ENCODE measurements at places on chromosomes 7 and 10.

- no peak for DNase-seq
These were observed 85.9 kb downstream of the FOXL3 start for GRCh38 chr7:375901-376305.

- DNase-seq, result no peak
These were observed 304.6 kb downstream of the PRPF18 start for GRCh38 chr10:13891128-13892000.

DNA sequence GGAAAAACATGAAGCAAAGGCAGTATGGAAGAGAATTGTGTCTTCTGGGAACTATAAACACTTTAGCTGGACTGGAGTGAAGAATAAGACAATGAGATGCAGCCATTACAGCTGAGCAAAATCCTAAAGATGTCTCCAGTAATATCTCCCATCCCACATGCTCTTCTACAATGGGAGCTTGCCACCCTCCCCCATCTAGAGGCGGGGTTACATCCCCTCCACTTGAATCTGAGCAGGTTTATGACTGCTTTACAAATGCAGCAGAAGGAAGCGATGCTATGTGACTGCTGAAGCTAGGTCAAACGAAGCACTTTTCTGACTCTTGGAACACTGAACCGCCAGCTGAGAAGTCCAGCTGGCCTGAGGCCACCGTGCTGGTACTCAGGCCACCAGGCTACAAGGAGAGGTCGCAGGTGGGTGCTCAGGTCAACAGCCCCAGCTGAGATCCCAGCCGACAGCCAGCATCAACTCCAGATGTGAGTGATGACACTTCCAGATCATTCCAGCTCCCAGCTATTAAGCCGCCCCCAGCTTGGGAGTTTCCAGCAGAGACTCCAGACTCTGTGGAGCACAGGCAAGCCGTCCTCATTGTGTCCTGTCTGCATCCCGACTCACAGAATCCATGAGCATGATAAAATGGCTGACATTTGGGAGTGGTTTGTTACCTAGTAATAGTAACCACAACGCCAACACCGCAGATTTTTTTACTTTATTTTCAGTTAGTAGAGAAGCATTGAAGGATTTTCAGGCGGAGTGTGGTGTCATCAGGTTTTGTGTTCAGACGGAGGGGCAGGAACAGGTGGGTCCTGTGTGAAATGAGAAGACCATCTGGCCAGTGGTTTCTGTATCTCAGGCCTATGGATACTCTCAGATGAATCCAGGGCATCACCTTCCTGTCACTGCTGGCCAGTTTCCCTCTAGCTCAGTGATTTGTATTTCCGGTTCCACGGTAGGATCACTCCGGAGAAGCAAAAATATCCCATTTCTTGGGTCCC is 89.3 kb downstream of the NPY start:
- DNase-seq, result no peak

GRCh38 chr10:45649296-45649695 is 23.3 kb downstream of the ZFAND4 start:
- DNase-seq, result no peak

DNA sequence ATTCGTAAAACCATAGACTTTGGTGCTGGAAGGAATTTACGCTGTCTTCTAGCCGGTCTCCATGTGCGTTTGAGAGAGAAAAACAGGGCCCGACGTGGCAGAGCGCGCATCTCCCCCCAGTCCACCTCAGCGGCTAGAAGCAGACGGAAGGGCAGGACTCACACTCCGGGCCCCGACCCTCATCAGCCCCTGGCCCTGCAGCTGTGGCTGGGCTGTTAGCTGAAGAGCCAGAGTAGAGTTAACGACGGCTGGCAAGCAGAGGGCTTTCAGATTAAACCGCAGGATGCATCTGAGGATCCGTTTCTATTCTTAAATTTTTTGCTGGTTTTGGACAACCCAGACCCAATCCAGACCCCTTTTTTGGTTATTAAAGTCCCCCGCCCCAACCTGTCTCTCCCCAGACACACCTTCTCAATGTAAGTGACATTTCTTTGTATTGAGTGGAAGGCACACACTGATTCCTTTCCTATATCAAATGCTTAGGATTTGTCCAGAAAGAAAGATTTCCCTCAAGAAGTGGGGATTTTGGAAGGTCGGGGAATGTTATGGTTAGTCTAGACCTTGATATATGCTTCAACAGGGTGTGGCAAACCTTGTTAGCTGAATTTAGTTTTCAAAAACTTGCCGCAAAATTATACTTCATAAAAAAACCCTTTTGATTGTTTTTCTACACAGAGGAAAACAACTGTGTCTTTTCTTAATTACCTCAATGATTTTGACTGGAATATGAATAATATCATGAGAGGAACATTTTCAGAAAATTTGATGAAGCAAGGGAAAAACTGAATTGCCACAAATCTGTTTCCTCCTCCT is 1.7 kb upstream of the TBX20 start:
- no peak for DNase-seq

DNA sequence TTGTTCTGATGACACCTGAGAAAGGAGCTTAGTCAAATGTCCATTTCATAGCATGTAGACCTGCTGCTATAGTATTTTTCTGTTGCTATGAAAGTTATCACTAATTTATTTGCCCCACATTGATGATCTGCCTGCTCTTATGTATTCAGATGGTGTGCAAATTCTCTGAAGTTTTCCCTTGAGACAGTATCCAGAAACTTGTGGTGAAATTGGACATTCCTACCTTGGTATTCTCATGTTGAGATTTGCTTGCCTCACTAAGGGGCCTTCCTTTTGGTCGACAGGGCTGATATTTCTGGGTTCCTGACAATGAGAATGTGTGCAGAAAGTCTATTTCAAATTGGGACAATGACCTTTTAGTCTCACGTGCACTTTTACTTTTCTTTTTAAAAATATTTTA is 253.2 kb upstream of the FZD8 start:
- no peak for DNase-seq

DNA sequence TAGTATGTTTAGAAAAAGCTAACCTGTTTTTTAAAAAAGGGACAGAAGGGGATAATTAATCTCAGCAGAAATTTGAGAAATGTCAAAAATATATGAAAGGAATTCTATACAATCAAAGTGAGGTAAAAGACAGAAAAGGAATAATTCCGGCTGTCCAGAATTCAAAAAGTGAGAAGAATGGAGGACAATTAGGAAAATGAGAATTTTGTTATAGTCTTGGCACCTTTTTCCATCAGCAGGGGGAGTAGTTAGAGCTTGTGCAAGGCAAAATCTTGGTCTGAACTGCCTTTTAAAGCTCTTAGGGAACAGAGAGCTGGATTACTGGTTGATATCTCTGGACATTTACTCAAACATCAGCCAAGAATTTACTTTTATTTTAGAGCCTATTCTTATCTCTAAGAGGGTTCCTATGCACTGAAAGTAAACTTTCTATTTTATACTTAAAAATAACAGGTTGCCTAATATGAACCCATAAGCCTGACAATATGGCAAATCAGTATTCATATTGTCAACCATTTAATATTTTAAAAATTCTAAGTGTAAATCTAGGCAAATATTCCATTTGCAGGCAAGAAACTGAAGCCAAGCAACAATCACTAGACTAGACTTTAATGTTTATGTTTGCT is 185.6 kb downstream of the ANK3 start:
- DNase-seq, result no peak

- DNase-seq, result no peak
These were observed 719.6 kb upstream of the GRM3 start for GRCh38 chr7:85924062-85924461.

- no peak for DNase-seq
These were observed 20.3 kb upstream of the CPXM2 start for GRCh38 chr10:123911866-123912265.

DNA sequence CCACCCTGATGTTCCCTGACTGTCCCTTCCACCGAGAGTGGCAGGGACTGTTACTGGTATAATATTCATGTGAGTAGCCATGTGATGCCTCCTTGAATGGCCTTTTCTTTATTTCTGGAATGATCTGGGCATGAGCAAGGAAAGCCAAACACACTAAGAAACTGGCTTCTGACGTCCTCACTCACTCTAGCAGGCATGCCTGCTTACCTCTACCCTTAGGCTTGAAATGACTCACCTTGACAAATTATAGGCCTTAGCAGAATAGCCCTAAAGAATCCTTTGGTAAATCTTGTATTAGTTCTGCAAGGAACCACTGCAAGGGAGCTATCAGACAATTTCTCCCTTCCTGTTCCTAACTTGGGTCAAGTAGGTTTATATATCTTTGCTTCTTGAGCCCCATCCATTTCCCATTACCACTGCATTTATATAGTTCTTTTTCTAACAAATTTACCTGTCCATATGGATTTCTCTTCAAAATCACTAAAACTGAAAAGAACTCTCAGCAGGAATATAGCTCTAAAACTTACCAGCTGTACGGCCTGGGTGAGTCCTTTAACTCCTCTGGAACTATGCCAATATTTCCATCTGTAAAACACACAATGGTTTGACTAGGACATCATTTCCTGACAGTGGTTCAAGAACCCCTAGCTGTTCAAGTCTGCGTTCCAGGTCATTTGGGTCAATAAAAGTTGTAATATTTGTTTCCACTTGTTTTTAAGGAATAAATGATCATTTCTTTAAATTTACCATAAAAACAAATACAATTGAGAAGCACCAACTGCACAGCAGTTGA is 13.0 kb upstream of the NDUFA5 start:
- DNase-seq, result no peak

- DNase-seq, result no peak
These were observed 21.3 kb upstream of the TTYH3 start for GRCh38 chr7:2610466-2610865.

DNA sequence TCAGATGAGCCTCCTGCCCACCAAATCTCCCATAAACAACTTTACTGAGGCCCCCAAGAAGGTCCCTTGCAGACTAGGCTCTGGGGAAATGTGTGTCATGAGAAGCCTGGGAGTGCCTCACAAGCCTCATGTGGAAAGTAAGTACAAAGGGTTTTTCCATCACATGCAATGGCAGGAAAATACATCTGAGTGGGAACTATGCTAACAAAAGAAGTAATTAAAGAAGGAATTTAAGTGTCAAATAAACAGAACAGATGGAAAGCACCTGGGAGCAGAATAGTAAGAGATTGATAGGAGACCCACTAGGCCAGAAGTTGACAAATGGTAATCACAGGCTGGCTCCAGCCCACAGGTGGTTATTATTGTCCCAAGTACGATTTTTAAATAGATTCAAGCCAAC is 20.5 kb downstream of the GSAP start:
- DNase-seq, result no peak

GRCh38 chr10:47150581-47150980 is 149.4 kb upstream of the GDF10 start:
- no peak for DNase-seq

DNA sequence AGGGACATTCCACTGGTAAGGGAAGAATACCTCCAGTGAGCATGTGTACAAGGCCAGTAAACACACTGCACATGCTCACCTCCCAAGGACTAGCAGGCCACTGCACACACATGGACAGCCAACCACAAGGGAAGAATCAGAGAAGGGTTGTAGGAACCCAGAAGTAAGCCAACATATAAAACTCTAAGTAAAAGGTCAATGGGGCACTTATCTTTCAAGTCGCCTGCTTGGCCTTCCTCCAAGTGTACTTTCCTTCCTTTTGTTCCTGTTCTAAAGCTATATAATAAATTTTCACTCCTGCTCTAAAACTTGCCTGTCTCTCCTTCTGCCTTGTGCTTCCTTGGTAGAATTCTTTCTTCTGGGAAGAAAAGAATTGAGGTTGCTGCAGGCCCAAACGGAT is 33.0 kb downstream of the ORC5 start:
- DNase-seq, result no peak

DNA sequence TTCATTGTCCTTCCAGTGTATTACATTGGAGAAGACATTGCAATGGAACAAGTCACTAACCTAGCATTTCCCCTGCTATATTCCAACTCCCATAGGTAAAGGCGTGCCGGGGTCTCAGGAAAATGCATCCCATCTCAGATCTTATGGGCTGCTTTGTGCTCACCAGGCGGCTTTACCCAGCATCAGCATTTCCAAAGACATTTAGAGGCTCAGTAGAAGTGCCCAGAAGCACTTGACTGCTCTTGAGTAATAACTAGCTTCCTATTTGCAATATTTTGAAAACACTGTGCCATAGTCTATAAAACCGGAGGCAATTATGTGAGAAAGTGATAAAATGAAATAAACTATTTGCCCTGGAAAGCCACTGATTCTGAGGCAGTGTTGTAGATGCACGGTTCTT is 415.0 kb upstream of the NPVF start:
- no peak for DNase-seq

DNA sequence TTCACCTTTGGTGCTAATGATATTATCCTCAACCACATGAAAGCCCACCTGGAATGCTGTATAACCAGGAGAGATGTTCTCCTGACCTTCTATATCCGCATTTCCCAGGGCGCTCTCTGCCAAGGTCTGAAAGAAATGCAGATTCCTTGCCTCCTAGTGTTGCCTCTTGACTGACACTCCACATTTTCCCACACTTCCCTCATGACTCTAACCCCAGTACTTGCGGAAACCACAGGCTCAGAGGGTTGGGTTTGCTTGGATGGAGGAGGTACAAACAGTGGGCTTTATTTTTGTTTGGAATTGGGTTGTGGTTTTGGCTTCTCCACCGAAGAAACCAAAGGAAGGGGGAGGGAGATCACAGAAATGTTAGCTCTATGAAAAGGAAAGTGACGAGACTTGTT is 222.9 kb upstream of the CELF2 start:
- no peak for DNase-seq

DNA sequence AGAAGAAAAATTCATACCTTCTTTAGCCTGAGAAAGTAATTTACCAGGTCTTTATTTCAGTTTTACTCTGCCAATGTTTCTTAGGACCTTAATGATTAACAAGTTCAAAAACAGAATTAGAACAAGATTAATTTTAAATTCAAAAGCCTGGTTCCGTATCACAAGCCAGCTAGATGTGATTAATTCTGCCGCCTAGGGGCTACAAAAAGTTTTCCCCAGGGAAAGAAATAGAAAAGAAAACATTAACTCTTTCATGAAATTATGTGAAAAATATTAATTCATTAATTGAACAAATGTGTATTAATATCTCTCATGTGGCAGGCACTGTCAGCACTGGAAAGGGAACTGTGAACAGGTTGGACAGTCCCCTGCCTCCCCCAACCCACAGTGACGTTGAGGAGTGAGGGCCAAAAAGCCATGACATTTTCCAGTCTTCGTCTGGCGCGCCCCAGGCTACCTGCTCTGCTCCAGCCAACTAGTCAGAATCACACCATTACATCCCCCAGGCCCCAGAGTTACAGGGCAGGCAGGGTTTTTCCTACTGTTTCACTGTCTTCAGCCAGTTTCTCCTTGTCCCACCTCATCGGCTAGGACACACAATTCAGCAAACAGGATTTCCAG is 20.1 kb downstream of the TMEM176A start:
- DNase-seq, result no peak

- no peak for DNase-seq
These were observed 790.6 kb upstream of the AUTS2 start for GRCh38 chr7:68807666-68808065.

DNA sequence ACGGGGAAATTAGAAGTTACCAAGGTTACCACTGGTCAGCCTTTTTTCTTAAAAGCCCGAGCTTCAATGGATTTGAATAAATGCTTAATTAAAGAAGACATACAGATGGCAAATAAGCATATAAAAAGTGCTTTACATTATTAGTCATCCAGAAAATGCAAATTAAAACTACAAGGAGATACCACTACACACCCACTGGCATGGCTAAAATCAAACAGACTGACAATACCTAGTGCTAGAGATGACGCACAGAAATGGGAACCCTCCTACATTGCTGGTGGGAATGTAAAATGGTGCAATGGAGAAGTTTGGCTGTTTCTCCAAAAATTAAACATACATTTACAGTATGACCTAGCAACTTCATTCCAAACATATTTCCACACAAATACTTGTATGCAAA is 38.3 kb upstream of the CREB5 start:
- no peak for DNase-seq

GRCh38 chr10:70661623-70662361 is 10.5 kb upstream of the ADAMTS14 start:
- no peak for DNase-seq
